Activated CD4-positive, CD25-positive, alpha-beta regulatory T cell treated with anti-CD3 and anti-CD28 coated beads, Interleukin-2, amount 50 U/mL, for 16 hours (primary cell): ENCODE measurements at places on chromosomes 5 and 9.

- DNase-seq = no peak
These were observed 22.1 kb upstream of the STXBP1 start for GRCh38 chr9:127589955-127590370.

DNA sequence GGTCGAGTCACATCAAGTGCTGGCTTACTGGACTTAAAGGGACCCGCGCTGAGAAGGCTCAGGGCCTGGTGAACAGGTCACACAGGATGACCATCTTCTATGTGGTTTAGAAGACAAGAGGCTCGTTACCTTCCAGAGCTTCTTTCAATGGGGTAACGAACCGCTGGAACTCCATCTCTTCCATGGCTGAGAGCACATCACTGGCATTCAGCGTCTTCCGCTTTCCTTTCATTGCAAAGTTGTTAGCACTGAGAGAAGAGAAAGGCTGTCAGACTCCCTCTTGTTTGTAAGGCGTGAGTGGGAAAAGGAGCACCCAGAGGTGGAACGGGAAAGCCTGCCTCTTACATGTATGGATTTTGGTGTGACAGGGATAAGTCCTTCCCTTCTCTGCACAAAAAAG is 994 bp downstream of the POLE3 start:
- DNase-seq = no peak

GRCh38 chr9:15670246-15670645 is 117.4 kb downstream of the CCDC171 start:
- no peak for DNase-seq

GRCh38 chr5:135329913-135330797 is 68.9 kb downstream of the MACROH2A1 start:
- no peak for DNase-seq

DNA sequence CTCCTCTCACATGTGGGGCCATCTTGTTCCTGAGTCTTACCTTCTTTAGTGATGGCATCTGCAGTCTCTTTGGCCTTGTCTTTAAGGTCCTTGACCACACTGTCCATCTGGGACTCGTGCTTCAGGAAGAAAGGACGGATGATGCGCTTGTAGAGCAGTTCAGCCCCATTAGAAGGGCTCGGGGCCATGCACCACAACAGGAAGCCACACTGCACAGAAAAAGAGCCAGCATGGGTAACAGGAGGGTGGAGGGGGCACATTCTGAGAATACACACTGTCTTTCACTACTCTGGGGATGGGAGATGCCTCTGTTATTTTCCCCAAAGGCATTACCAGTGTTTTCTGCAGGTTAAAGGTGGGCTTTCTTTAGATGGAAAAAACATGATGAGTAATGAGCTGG is 25.9 kb downstream of the SRP19 start:
- DNase-seq = no peak

GRCh38 chr5:107533910-107534876 is 136.5 kb downstream of the EFNA5 start:
- DNase-seq = no peak

DNA sequence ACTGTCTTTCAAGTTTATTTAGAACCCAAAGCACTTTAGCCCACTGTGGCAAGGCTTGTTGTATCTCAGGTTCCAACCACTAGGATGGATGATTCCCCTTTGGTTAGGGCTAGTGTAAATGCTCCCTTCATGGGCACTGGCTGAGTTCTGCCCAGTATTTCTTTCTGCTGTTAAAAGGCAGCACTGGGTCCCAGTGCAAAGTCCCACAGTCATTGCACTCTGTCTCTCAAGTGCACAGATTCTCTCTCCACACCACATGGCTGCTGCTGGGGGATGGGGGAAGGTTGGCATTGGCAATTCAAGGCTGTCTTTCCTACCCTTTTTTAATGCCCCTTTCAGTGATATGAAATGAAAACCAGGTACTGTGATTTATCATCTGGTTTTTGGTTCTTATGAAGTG is 7.2 kb upstream of the NPR3 start:
- DNase-seq = no peak

DNA sequence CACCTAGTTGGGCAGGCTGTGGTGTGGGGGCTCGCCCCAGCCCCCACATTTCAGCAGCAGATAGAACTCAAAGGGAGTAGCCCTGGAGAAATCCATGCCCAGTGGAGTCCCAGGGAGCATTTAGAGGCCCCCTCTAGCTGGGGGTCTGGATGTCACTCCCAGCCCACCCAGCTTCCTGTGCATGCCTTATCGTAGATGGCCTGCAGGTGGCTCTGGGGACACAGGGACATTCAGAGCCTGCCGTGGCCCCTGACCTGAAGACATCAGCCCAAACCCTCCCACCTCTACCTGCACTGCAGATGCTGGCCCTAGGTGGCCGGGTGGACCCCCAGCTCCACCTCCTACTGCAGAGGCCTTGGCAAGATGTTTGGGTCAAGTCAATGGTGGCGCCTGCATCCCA is 49.0 kb upstream of the LMX1B start:
- no peak for DNase-seq

DNA sequence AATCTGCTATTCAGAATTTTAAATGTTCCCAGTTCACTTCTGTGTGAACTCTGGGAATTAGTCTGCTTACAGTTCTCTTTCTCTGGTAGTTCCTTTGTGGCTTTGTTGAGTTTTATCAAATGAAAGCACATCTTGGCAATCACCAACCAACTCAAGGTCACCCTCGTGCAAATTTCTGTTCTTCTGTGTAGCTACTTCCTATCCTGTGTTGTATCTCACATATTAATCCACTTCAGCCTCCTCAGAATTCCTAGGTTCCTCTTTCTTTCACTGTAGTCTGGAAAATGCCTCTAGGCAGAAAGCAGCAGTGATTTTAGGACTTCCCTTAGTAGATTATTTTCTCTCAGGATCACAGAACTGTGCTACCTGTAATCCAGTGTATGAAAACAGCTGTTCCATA is 100.3 kb downstream of the AUH start:
- no peak for DNase-seq

- no peak for DNase-seq
These were observed 8.9 kb downstream of the CFAP95 start for GRCh38 chr9:69829484-69829883.

GRCh38 chr5:140018096-140018481 is 25.0 kb downstream of the NRG2 start:
- DNase-seq = no peak

DNA sequence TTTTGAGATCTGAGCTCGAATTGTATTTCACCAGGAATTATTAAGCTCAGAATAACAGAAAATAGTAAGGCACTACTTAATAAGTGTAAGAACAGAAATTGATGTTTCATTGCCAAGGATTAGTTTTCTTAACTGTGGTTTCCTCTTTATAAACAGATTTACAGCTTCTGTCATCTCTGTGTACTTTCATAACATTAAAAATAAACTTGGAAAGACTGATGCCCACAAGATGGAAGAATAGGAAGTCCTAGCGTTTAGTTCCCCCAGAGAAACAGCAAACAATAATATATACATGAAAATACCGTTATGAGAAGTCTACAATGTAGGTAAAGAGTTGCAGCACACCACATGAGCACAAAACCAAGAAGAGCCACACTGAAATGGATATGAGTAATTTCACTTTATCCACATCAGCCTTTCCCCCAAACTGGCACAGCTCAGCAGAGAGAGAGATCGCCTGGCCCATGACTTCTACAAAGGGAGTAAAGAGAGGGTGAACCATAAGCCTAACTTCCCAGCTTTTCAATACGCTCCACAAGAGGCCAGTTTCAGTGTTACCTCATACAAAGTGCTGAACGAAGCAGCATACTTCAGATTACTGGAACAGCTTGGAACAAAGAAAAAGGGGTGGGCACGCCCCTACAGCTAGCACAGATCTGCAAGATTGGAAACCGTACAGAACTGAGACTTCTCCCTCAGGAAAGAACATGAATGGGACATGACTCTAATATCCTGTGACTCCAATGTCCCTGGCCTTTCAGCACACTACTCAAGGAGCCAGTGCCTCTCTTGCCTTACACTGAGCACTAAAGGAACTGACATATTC is 75.4 kb downstream of the EMB start:
- no peak for DNase-seq

- DNase-seq = no peak
These were observed 4.2 kb downstream of the AK1 start for GRCh38 chr9:127873223-127873691.

GRCh38 chr5:109351988-109352864 is 57.5 kb downstream of the PJA2 start:
- no peak for DNase-seq

- no peak for DNase-seq
These were observed 98.2 kb upstream of the CCNG1 start for GRCh38 chr5:163339148-163339547.

GRCh38 chr5:33629999-33630398 is 189.2 kb downstream of the TARS1 start:
- DNase-seq = no peak

- no peak for DNase-seq
These were observed 25.0 kb upstream of the SEMA4D start for GRCh38 chr9:89522959-89523285.

DNA sequence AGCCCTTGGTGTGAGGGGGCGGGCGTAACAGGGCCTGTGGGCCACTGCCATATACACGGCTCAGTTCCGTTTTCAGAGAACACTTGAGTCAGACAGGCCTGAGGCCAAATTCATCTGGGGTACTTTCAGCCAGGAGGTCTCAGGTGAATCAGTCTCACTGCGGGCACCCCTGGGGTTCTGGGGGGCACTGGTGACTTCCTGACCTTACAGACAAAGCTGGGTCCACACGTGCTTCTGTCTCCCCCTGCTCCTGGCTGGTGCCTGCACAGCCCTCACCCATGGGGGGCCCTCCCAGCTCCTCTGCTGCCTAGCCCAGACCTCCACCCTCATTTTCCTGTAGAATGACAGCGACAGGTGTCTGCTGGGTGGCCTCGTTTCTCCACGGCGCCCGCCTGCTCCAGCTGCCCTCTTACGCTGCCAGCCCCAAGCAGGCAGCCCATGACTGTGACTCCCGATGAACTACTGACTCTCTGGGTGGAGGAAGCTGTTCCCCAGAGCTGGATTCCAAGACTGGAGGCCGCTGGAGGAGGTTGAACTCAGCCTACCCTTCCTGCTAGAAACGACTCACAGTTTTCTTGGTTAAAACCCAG is 374.1 kb upstream of the IRX4 start:
- no peak for DNase-seq

- DNase-seq = no peak
These were observed 40.7 kb downstream of the CXXC5 start for GRCh38 chr5:139688751-139689372.

- DNase-seq = no peak
These were observed 255.5 kb downstream of the TRIM32 start for GRCh38 chr9:116942593-116943061.

DNA sequence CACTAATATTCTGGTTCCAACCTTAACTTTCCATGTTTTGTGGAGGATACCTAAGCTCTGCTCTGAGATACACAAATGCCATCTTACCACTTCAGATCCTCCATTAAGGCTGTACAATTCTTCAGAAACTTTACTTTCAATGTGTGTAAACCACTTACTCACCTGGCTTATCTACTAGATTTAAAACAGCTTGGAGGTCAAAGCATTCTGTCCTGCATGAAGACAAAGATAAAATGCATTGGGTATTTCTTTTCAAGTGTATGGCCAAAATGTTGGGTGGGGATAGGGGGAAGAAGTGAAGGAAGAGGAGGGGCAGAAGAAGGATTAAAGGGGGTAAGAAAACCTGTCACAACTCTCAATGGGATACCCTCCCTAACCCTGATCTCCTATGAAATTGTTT is 939 bp downstream of the GOLGA1 start:
- no peak for DNase-seq

DNA sequence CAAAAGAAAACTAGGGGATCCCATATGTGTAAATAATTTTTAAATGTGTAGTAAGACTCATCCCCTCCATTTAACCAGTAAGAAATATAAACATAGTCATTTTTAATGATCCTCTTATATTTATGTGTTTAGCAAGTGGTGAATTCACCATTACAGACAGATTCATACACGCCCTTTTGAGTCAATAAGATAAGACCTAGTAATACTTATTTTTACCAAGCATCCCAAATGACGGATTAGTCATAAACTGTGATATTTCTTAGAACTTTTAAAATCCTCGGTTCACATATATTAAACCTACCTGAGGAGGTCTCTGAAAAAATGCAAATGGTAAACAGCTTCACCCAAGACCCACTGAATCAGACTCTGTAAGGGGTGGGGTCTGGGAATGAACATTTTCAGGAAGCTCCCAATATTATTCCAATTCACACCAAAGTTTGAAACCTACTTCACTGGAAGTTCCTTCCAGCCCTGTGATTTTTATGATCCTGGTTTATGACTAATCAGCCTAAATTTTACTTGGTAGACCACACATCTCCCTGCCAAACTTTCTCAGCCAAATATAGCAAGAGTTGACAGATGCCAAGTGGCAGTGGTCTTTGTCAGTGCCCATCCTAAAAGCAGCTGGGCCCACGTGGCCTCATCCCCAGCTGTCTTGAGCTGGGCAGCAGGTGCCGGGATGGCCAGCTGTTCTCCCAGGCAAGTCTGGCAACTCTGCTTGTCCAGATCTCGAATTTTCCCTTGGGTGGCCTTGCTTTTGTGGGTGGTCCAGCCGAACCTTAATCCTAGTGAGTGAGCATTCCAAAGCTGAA is 559.0 kb upstream of the RGMB start:
- DNase-seq = no peak

DNA sequence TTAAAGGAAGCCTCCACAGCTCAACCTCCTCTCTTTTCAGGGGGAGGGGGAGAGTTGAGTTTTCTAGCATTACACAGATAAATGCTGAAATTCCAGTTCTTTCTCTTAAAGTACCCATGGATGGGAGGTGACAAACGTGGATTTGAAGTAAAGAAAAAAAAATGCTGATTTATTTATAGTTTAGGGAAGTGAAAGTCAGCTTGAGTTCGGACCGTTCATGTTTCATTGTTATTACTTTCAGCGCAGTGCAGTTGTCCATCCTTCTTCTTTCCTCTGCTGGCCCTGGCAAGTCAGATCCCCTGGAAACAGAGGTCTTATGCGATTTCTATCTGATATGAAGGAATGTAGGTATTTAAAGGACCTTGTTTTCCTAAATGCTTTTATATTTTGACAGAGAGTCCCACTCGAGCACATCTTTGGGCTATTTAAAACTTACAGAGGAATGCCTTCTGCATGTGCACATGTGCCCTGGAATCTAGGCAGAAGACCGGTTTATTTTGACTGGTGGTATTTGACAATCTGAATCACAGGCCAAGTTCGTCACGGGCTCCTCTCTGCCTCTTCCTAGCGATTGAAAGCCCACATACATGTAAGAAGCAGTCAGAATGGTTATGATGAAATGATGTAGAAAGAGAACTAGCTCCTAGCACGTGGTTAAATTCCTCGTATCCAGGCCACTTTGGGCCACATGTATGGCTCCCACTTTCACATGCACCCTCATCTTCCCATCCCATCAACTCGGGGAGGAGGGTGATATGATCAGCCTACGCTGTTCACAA is 385.2 kb upstream of the KLF4 start:
- DNase-seq = no peak

GRCh38 chr5:142360607-142361120 is 35.8 kb upstream of the SPRY4 start:
- no peak for DNase-seq
